HEK293T (cell line): ENCODE measurements at places on chromosomes 5 and 9.

DNA sequence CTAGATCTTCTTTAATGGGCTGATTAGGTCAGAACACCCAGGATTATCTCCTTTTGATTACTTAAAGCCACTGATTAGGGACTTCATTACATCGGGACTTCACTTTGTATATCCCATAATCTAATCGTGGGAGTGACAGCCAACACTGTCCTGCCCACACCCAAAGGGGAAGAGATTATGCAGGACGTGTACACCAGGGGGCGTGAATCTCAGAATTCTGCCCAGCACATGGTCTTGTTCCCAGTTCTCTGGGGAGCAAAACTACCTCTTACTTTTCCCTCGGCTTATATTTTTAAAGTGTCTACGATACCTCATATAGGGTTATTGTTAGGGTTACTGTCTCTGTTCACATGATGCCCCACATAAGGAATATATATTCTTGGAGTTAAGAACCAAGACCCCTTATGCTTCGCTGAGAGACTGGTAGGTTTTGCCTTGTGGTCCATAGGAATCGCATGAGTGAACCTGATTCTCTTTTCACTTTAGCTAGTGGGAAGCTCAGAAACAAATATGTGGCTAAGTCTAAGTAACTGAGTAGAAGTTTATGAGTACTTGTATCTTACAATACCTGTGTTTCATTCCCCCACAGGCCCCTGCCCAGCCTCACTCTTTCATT is 192.7 kb downstream of the GNA14 start:
- peak; percentile 65 for DNase-seq

- DNase-seq = no peak
Observed at GRCh38 chr5:117131048-117131679, 556.5 kb upstream of the SEMA6A start.

DNA sequence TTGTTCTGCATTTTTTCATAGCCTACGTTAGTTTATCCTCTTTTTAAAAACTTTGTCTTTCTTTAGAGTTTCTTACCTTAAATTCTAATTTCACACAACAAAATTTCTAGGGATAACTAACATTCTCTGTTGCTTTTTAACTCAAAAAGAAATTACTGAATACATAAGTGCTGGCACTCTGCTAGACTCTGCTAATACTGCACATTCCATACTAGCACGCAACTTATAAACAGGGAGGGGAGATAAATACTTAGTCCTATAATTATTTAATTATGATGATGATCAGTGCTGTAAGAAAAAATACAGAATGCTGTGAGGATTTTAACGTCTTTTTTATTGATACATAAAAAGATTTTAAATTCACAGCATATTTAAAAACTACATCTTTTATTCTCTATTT is 25.1 kb downstream of the RNF145 start:
- DNase-seq = no peak

GRCh38 chr5:122882831-122883230 is 37.4 kb downstream of the SNX24 start:
- DNase-seq = no peak

DNA sequence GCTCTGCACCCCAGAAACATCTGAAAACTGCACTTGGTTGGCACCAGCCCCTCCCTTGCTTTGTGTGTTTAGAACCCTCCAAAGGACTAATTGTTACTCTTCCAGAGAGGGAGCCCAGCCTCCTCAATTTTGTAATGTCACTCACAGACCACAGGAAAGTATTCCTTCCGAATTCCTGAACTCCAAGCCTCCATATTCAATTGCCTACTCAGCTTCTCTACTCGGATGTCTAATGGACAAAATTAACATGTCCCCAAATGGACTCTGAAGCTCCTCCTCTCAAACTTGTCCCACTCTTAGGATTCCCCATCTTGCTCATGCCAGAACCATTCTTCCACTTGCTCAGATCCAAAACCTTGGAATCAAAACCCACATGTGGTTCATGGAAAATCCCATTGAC is 3.9 kb upstream of the TMEM171 start:
- DNase-seq = no peak

DNA sequence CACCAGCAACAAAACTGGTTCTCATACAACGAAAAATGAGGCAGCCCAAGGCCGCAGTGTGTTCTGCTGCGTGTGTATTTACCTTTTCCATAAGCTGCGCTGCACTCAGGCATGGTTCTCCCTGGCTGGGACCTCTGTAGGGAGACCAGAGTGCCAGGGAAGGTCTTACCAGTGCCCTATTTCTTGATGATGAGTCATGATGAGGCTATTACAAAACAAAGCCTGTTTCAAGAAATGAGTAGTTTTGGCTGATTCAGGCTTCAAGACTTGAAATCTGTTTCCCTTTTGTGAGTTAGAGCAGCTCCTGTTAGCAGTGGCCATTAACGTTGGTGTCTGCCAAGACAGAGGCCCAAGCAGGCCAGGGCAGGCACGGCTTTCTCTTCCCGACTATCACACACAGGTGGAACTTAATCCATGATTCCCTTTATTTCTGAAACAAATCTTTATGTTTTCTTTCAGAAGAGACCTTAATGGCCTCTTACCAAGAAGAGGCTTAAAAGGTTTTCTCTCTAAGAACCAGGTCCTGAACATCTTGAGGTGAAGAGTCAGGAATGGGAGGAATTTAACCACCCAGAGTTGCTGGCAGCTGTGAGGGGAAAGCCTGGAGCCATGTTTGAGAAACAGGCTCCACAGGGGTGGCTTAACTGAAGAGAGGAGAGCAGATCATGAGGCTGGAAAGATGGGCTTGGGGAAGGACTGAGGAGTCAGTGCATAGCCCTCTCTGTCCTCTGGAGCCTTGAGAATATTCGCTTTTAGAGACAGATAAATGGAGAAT is 41.4 kb upstream of the TIFAB start:
- no peak for DNase-seq

DNA sequence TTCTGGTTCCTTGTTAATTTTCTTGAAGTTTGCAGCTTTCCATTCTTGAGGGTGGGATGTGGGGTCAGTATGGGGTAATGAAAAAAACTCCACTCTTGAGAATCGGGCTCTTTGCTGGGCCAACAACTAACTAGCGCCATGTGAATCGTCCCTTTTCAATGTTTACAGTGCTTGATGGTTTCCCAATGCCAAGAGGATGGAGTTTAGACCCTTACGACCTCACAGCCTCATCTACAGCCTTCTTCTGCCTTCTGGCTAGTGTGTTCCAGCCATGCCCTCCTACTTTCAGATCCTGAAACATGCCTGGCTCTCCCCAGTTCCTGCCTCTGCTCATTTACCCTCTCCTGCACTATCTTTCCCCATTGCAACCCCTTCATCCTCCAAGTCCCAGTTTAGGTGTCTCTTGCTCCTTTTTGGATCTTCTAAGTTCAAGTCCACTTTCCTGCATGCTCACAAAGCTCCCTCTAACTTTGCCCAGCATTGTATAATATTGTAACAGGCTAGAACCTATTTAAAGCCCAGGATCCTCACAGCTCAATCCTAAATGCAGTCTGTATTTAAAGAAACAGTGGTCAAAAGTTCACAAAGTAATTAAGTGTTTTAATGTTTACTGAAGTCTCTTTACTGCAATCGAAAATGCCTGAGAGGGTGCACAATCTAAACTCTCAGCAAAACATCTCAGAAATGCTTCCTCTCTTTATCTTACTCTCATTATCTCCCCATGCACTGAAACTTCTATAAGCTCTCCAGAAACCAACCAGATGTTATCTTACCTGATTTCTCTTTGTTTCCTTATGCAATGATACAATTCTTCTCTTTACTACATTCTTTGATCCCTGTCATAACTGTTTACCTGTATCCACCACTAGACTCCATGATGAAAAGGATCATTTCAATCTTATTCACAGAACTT is 20.6 kb upstream of the CAST start:
- no peak for DNase-seq

- DNase-seq = no peak
Observed at GRCh38 chr9:100277166-100277979, 75.4 kb downstream of the TEX10 start.

DNA sequence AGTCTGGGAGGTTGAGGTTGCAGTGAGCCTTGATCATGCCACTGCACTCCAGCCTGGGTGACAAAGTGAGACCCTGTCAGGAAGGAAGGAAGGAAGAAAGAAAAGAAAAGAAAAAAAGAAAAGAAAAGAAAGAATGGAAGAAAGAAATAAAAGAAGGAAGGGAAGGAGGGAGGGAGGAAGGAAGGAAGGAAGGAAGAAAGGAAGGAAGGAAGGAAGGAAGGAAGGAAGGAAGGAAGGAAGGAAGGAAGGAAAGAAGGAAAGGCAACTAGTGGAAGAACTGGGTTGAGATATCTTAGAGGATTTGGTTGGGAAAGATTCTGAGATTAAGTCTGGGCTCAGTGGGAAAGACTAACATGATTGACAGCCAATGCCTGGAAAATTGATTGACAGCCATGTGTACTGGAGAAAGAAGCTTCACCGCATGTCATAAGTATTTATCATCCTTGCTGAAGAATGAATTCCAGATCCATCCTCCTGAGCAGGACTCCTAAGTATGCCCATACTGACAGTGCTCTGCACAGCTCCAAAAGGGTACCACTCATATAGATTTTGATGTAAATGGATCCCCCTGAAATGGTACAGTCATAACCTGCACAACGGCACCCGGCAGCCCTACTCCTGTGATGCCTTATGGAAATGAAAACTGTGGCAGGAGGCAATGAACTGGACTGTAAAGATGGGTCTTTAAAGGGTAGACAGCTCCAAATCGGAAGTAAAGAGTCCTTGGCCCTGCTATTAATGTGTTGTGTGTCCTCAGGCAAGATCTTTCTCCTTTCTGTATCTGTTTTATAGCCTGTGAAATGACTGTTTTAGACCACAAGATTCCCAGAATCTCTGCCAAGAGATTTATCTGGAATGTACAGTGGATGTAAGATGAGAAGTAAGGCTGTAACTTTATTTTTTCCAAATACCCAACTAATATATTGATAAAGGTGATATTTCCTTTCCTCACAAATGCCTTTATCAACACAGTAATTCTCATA is 16.9 kb upstream of the ADRA1B start:
- DNase-seq = no peak

GRCh38 chr5:139105621-139106071 is 92.5 kb downstream of the SIL1 start:
- no peak for DNase-seq

DNA sequence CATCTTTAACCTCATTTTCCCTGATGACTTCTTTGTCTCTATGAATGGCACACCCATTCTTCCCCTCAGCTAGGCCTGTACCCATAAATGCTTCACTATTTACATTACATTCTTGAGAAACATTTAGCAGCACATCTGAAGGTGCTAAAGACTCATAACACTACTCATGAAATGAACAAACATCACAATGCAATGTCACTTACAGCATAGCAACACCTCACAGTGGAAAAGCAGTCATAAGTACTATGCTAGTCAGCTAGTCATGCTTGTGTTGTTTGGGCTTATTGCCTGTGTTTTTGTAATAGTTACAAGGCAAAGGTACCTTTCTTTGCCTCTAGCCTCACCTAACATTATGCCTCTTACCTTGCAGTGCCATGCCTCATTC is 228.9 kb downstream of the KIAA0825 start:
- no peak for DNase-seq

DNA sequence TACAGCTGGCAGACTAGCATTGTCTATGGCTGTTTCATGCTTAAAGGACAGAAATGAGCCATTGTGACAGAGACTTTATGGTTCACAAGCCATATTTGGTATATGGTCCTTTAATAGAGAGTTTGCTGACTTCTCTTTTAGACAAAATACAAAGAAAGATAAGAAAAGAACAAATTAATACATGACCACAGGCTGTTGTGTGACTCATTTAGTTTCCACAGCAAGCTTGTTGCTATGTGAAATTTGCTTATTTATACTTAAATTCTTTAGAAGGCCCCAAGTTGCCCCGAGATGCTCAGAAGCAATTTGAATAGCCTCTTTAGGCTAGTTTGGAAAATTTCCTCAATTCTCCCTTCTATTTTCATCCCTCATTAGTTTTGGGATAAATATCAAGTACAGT is 315.3 kb upstream of the RPS23 start:
- DNase-seq = no peak

GRCh38 chr9:37787059-37787458 is 2.2 kb upstream of the EXOSC3 start:
- DNase-seq = no peak

DNA sequence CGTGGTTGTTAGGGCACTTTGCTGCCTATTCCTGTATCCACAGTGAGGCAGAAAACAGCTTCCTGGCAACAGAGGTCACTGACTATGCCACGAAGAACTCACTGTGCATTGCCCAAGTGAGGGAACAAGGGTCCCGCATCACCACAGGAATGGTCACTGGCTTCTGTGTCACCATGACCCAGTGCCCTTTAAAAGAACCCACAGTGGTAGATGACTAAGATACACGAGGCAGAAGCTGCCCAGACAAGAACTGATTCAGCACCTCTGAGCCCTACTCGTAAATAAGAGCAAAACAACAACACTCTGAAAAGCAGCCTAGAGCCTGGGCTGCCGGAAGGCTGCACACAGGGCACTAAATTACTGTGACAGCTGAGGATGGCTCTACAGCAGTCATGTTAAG is 236.6 kb upstream of the RASEF start:
- no peak for DNase-seq

GRCh38 chr5:25091921-25092320 is 447.1 kb upstream of the CDH10 start:
- DNase-seq = no peak

DNA sequence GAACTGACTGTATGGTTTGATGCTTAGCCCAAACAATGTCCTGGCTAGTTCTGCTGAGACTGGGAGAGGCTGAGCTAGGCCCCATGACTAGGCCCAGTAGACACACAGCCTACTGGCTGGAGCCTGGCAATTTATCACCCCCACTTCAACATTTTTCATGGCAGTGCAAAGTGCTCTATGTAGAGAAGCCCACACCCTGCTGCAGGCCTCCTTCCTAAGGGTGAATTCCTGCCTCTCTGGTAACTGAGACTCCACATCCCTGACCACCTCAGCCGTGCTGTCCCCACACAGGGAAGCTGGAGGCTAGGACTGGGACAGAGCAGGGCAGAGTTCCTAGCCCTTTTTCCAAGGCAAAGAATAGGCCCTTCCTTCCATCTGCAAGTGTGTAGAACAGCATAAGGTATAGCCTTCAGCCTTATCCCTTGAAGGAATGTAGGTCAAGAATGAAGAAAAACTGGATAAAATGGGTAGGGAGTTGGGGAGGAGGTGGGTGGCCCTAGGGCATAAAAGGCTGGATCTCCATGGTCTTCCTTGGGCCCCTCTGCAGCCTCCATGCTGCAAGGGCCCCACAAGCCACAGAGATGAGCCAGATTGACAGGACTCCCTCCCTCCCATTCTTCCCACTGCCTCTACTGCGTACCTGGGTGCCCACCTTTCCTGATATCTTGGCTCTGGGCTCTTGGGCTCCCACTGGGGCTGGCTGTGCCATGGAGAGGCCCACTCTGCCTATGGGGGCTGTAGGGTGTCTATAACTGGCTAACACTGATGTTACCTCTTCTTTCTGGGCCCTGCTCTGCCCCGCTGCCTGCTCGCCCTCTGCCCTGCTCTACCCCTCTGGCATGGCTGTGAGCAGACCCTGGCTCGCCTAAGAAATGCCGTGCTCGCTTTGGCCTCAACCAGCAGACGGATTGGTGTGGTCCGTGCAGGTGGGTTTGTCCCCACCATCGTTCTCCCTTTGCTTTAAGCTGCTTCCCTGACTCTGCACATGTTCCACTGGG is 29.8 kb downstream of the TCF7 start:
- no peak for DNase-seq

GRCh38 chr5:87845734-87846133 is 422.9 kb downstream of the TMEM161B start:
- no peak for DNase-seq

GRCh38 chr9:137575364-137575715 is 3.4 kb downstream of the DPH7 start:
- no peak for DNase-seq

GRCh38 chr5:30997681-30998080 is 195.8 kb upstream of the CDH6 start:
- no peak for DNase-seq

GRCh38 chr5:138469540-138470321 is 4.5 kb downstream of the EGR1 start:
- DNase-seq = no peak
